ENCODE measurements at places on chromosomes 2 and 18.
A peak's percentile ranks its signal among the peaks of the same experiment; 100 is the strongest.

GRCh38 chr2:237879058-237879430 lies 19.6 kb downstream of the RAMP1 start:
- no peak for DNase-seq

- no peak for DNase-seq
These were observed 75.1 kb downstream of the CPO start for GRCh38 chr2:207014424-207014823.

GRCh38 chr2:29014811-29015421 lies 33.8 kb downstream of the TOGARAM2 start:
- no peak for DNase-seq

- DNase-seq: no peak
These were observed 92.5 kb downstream of the PRPF40A start for GRCh38 chr2:152624805-152625204.

GRCh38 chr2:231932711-231932970 lies 6.4 kb upstream of the NPPC start:
- no peak for DNase-seq

DNA sequence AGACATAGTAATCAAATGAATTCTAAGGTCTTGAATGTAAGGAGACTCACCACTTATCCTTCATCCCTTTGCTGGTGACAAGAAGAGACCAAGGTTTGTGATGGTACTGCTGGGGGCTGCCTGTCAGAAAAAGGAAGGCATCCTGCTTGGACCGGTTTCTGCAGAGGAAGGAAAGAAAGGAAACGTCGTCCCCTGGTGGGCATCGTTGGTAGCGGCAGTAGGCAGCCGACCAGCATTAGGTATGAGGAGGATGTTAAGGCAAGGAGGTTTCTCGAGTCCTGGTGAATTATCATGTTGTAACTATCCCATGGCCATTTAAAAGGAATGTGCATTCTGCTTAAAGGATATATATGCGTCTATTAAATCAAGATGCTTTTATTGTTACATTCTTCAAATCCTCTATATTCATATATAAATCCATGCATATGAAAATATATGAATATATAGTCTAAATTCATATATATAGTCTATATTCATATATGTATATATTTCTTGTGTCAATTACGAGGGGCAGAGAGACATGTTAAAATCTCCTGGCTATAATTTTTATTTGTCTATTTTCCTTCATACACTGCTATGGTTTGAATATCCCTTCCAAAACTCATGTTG lies 94.4 kb upstream of the TGFA start:
- DNase-seq: peak; percentile 80

DNA sequence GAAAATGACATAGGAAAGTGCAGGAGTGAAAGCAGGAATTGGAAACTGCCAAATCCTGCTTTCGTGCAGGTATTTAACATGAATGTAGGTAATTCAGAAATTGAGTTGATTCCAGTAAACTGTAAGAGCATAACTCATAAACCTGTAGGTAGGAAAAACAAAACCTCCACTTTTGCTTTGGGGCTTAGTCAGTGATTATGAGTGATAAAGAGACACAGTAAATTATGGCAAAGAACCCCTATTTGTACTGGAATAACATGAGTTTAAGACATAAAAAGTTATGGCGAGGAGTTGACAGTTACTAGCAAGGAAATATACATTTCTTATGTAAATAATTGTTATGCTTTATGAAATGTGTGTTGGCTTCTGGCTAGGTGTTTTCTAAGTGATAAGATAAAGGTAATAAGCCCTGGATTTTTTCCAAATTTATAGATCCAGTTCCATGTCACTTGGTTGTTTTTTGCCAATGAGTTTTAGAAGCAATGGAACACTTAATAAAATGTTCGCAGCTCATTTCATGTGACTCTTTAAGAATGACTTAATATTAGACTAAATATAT lies 17.3 kb downstream of the MAP3K20 start:
- no peak for DNase-seq

- DNase-seq: no peak
These were observed 39.5 kb downstream of the CERS6 start for GRCh38 chr2:168495524-168495923.

- DNase-seq: no peak
These were observed 3.8 kb upstream of the ATP8B1 start for GRCh38 chr18:57806978-57807285.

GRCh38 chr2:171083451-171083850 lies 77.2 kb downstream of the TLK1 start:
- no peak for DNase-seq

GRCh38 chr2:155379494-155379893 lies 681.0 kb downstream of the KCNJ3 start:
- DNase-seq: no peak

- no peak for DNase-seq
These were observed 65.4 kb upstream of the DSG1 start for GRCh38 chr18:31252522-31252921.

DNA sequence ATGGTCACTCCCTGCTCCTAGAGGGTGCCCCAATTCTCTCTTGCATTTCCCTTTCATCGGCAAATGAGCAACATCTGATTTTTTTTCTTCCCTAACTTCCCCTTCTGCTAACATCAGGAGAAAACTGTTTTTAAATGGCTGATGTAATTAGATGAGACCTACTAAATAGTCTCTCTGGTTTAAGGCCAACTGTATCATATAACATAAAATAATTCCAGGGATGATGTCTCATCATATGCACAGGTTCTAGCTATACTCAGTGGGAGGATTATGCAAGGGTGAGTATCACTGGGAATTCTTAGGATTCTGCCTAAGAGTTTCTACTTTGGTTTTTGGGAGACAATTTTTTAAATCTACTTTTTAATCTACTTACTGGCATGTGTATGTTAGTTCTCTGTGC lies 193.4 kb downstream of the PARD3B start:
- DNase-seq: no peak

- no peak for DNase-seq
These were observed 19.3 kb upstream of the HPCAL1 start for GRCh38 chr2:10283106-10284062.

- no peak for DNase-seq
These were observed 445 bp downstream of the C1GALT1C1L start for GRCh38 chr2:43675646-43676321.

DNA sequence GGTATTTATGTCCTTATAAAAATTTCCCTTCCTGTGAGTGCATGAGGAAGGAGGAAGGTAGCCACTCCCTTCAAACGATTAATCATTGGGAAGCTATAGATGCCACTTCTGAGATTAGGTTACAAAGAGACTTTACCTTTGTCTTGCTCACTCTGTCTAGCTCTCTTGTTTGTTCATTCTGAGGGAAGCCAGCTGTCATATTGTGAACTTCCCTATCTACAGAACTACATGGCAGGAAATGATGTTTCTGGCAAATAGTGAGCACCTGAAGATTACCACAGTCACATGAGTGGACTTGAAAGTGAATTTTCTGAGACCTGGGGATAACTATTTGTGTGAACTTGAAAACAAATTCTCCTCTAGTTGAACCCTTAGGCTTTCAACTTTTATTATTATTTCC lies 776.8 kb downstream of the CCDC85A start:
- DNase-seq: no peak

DNA sequence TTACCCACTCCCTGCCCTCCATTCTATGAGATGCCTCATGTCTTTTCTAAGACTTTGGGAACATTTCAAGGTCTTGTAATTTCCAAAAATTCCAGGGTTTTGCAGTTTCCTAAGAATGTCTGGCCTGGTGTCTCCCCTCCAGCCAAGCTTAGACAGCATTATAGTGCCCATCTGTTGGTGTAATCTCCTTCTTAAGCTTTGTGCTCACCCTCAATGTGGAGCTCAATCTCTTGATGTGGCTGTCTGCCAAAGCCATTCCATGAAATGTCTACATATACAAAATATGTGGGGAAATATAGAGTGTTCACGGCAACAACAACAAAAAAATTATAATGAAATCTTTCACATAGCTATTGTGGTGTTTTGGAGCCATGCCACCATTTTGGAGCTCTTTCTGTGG lies 558.4 kb downstream of the PIK3C3 start:
- no peak for DNase-seq

DNA sequence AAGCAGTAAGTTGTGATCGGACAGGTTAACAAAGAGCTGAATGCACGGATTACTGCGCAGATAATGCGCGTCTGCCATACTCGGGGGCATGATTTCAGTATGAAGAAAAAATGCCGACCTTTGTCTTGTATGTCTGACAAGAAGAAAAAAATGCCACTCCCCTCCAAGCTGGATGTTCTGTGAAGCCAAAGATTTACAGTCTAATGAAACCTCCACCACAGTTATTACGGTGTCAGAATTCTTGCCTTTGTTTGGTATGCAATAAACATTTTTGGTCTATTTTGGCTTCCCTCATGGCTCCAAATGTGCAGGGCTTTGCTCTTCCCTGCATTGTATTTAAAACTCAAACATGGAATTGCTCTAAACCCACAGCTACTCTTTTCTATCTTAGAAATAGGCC lies 72.2 kb upstream of the THUMPD2 start:
- DNase-seq: no peak

GRCh38 chr2:104213758-104214157 lies 640.2 kb upstream of the POU3F3 start:
- DNase-seq: no peak

- no peak for DNase-seq
These were observed 15.3 kb downstream of the STRN start for GRCh38 chr2:36951027-36951518.

DNA sequence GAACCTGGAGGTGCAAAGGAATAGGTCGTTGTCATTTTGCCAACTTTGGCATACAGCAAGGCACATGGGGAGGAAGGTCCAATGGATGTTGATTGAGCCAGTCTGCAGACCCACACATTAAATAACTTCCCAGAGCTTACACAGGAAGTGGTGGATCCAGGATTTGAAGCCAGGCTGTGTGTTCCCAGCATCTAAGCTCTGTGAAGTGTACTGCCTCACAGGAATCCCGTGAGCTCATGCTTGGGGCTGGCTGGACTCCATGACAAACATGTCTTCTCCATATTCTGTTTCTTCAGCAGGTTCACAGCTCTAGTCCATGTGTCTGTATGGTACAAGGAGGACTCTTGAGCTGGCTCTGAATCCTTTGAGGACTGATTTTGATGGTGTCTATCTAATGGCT lies 63.9 kb downstream of the KLHL29 start:
- DNase-seq: no peak

DNA sequence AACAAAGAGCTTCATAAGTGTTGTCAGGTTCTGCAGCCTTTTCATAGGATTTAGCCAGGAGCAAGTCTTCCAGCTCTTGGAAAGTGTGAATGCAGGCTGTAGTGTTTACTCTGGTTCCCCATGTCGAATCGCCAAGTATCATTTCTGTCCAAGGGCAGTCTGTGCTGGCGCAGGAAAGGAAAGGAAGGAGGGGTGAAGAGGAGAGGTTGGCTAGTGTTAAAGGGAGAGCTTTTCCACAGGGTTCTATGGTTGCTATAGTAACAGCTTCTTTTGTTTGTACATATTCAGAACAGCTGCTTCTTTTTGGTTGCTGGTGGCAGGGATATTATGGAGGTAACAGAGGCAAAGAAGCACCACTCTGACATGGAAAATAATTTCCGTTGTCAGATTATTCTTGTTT lies 69.9 kb downstream of the KCNH7 start:
- no peak for DNase-seq

DNA sequence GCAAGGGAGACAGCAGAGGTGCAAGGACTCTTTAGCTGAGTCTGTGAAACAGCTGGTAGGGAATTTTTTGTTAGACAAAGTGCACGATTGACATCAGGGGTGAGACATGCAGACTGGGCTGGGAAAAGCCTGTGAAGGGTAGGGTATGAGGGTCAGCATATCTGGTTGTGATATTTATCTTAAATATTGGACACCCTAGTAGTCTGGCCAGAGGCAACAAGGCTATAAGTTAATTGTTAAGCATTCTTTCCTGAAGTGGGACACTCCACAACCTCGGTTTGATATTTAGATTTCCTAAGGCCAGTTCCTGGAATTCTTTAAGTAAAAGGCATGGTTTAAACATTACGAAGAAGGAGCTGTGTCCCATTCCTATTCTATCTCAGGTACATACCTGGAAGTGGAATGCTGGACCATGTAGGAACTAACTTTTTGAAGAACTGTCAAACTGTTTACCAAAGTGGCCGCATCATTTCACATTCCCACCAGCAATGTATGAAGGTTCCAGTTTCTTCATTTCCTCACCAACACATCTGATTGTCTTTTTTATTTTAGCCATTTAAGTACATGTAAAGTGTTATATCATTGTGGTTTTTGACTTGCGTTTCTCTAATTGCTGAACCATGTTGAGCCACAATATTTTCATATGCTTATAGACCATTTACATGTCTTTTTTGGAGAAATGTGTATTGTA lies 22.5 kb downstream of the EHBP1 start:
- no peak for DNase-seq

- DNase-seq: no peak
These were observed 478 bp downstream of the CLHC1 start for GRCh38 chr2:55231546-55232083.

DNA sequence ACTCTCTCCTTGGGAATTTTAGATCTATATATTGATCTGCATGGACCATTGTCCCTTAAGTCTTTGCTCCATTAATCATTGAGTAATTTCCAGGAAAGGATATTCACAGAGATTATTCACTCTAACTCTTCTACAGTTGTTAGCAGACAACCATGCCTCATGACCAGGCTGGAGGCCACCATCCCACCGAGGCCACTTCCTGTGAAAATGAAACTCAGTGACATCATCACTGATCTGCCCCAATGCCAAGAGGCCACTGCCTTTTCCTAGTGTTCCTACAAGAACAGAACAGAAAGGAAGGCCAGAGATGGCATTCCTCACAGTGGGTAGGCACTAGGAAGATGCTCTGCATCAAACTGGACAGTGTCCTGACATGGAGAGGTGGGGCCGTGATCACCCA lies 161.3 kb downstream of the DTNA start:
- DNase-seq: no peak

- no peak for DNase-seq
These were observed 47.0 kb upstream of the SEMA4C start for GRCh38 chr2:96916646-96917543.

DNA sequence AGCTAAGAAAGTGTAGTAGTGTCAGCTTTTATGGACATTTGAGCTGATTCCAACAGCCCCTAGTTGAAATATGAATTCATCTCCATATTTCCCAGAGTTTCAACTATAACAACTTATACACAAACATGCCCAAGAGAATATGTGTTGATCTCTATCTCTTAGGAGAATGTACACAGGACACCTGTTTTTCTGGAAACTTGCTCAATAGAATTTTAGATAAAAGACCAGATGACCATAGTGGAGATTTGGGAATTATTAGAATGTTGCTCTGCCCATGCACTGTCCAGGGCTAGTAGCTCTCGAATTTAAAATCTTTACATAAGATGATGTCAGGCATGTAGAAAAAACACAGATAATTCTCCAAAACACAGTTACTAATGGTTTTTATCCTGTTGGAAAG lies 162.3 kb upstream of the VRK2 start:
- no peak for DNase-seq

DNA sequence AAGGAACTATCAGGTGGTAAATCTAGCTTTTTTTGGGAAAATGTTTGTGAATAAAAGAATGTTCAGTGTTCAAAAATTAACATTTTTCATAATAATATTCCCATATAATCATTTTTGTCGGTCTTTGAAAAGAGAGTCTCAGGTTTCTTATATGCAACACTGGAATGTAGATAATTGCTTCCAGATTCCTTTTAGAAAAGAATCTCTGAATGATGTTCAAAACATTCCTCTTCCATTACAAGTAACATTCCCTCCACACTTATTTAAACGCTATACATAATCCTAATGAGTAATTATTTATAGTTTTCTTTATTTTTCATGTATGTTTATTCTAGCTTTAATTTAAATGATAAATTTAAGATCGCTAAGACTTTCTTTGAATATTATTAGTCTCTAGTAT lies 7.0 kb downstream of the ZSWIM2 start:
- DNase-seq: no peak

GRCh38 chr2:201058914-201059313 lies 12.6 kb downstream of the HYCC2 start:
- DNase-seq: no peak

All from NT2/D1 (cell line).